ENCODE measurements at places on chromosomes 16 and 17. TPM values are rescaled to one million over a fixed set of nuclear protein-coding genes. Genes with fewer than 3 reads are reported as not detected.

GRCh38 chr17:58335061-58335731 is 6.6 kb upstream of the TSPOAP1 start:
- DNase-seq, result peak; percentile 34
- H3K36me3 ChIP-seq, result peaks cover 17% of the 10 kb centered on the region
- H3K4me1 ChIP-seq, result peaks cover 70% of the 10 kb centered on the region
- no peaks in the 10 kb centered on the region for H3K27me3 ChIP-seq
- peak overlapping the region; percentile 94 for H3K4me3 ChIP-seq
- H3K27ac ChIP-seq, result peak overlapping the region; percentile 99

Gene ZSCAN10
- 0.65 TPM for total RNA-seq

DNA sequence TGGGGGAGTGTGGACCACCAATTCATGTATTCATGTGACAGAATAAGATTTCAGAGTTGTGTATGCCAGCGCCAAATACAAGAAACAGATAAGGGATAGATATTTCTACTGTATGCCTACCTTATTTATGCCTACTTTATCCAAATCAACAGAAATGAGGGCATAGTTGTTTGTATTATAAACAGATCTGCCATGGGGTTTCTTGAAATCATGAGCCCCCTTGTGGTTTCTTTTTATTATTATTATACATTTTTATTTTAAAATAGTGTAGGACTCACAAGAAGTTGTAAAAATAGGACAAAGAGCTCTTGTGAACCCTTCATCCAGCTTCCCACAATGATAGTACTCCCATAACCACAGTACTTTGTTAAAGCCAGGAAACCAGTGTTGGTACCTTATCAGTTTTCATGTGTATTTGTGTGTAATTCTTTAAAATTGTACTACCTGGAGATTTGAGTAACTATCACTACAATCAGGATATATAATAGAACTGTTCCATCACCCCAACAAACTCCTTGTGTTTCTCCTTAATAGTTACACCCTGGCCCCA is 229.4 kb downstream of the CCDC182 start:
- H3K4me1 ChIP-seq, result no peaks in the 10 kb centered on the region
- no peak overlapping the region for H3K4me3 ChIP-seq
- no peaks in the 10 kb centered on the region for H3K36me3 ChIP-seq
- no peak overlapping the region for H3K27ac ChIP-seq
- DNase-seq, result no peak

DNA sequence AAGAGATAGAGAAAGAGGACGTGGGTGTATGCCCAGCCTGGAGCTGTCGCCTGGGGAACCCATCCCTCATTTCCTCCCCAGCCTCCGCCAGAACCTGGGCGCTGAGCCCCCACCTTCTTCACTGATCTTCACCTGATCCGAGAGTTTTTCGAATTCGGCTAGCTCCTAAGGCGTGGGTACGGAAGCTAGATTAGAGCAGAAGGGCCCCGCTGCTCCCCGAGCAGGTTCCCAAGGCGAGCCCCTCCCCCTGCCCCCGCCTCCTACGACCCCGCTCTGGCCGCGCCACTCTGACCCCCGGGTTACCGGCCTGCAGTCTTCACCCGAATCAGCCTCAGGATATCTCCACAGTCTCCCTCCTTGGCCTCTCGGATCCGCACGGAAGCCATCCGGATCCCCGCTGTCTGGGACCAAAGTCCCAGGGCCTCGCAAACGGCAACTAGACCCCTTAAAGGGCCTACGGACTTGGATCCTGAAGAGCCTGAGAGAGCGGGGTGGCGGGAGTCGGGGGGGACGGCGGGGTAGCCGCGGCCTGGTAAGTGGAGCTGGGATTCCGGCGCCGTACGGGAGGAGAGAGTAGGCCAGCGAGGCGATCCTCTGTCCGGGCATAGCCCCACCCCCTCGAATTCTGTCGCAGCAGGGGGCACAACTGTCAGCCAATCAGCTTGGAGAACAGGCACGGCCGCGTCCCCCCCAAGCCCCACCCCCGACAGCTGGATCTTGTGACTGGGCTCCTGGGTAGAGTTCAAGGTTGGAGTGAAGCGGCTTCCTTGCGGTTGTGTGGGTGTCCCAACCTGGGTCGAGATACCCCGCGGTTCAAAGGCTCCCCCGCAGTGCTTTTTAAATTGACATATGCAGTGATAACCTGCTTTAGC is at the start of gene SAT2:
SAT2 (minus strand) TSS at position 572 of the 872 bp plus-strand sequence; CDS start at position 386, 186 bp downstream.
- peaks cover 2% of the 10 kb centered on the region for H3K36me3 ChIP-seq
- peaks cover 17% of the 10 kb centered on the region for H3K4me1 ChIP-seq
- peak within 1 kb of the TSS; percentile 75 for H3K27ac ChIP-seq
- H3K27me3 ChIP-seq, result no peaks in the 10 kb centered on the region
- H3K4me3 ChIP-seq, result peak within 1 kb of the TSS; percentile 78

- no peaks in the 10 kb centered on the region for H3K36me3 ChIP-seq
- no peak overlapping the region for H3K27ac ChIP-seq
- no peaks in the 10 kb centered on the region for H3K4me1 ChIP-seq
- H3K4me3 ChIP-seq, result no peak overlapping the region
- no peak for DNase-seq
Observed at GRCh38 chr17:50332196-50332595, 13.7 kb upstream of the XYLT2 start.

DNA sequence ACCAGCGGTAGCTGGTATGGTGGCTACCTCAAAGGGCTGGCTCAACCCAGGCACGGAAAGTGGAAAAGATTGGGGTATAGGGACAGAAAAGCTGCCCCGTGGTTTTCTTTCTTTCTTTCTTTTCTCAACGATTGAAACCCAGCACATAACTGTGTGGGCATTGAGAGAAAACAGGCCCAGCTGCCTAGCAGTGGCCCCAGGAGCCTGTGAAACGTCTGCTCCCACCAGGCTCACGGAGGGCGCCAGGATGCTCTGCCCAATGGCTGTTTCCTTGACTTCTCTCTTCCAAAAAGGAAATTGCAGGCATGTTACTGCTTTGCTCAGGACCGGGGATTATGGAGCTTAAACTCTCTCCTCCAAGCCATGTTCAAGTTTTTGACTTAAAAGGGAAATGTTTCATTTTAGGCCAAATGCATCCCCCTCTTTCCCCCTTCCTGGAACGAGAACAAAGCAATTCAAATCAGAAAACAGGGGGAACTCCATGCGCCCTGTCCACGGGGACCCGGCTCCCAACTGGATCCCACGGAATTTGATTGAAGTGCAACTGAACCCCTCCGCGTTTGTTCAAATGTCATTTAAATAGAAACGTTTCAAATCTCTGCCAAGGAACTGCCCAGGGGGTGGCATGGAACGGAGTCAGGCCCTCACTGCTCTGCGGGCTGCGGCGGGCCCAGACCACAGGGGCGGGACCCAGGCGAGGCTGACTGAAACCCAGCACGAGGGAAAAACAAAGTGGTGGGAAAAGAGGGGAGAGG is 133.5 kb downstream of the RGS9 start:
- no peaks in the 10 kb centered on the region for H3K4me1 ChIP-seq
- peaks cover 3% of the 10 kb centered on the region for H3K27me3 ChIP-seq
- no peak overlapping the region for H3K27ac ChIP-seq

Gene MGAT5B
- total RNA-seq, result not detected

- H3K27ac ChIP-seq, result no peak overlapping the region
- H3K4me1 ChIP-seq, result no peaks in the 10 kb centered on the region
- no peak overlapping the region for H3K4me3 ChIP-seq
- no peaks in the 10 kb centered on the region for H3K27me3 ChIP-seq
- H3K36me3 ChIP-seq, result no peaks in the 10 kb centered on the region
- DNase-seq, result no peak
Observed at GRCh38 chr16:22633799-22634198, 123.1 kb downstream of the NPIPB5 start.

Gene TPSD1
- not detected for total RNA-seq

DNA sequence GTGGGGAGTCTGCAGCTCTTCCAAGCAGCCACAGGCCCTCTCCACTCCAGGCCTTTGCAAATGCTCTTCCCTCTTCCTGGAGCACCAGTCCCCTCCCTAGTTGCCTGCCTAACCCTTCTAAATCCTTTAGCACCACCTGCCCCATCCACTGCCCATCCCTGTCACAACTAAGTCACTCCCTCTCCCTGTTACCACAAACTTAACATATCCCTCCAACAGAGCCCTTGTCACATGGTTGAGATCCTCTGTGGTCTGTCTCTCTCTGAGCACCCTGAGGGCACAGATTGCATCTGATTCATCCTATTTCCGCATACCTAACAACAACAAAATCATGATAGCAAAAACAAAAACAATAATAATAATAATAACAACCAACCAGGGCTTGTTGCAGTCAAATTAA is 11.0 kb upstream of the BEAN1 start:
- no peak overlapping the region for H3K27ac ChIP-seq
- no peaks in the 10 kb centered on the region for H3K27me3 ChIP-seq
- no peak for DNase-seq
- no peaks in the 10 kb centered on the region for H3K4me1 ChIP-seq

Gene TUBG1
- 13.0 TPM for total RNA-seq

DNA sequence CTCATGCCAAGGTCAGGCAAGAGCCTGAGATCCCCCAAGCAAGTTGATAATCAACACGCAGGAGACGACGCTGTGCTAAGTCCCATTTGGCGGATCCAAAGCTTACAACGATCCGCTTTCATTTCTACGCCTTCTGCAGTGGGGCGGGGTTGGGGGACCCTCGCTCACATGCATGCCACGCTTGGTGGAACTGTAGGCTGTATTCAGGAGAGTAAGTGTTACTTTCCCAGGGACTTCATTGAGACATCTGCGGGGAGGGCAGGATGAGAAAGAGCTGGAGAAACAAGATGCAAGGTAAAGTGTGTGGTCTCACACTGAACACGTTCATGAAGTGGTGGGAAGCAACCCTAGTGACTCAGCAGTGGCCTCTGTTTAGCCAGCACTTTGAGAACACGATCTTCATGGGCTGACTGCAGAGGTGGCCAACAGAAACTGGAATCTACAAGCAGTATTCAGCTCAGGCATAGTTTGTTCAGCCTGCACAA is 100.5 kb downstream of the XYLT1 start:
- H3K27me3 ChIP-seq, result no peaks in the 10 kb centered on the region
- DNase-seq, result peak; percentile 52
- peak overlapping the region; percentile 92 for H3K27ac ChIP-seq
- no peaks in the 10 kb centered on the region for H3K36me3 ChIP-seq

Gene HSD17B2
- not detected for total RNA-seq

DNA sequence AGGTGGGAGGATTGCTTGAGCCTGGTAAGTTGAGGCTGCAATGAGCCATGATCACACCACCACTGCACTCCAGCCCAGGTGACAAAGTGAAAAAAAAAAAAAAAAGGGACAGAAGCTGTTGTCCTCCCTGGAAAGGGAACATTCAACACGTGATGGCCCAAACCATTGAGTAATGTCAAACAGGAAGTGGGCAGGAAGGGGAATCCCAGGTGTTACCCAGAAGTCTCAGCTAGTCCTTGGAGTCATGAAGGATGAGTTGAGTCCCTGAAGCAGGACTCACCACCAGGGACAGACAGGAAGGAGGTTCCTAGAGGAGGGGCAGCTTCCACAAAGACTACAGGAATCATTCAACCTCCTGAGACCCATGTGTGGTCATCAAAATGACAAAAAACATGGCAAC is 19.8 kb upstream of the CMIP start:
- H3K27ac ChIP-seq, result no peak overlapping the region
- H3K36me3 ChIP-seq, result no peaks in the 10 kb centered on the region
- H3K4me1 ChIP-seq, result peaks cover 19% of the 10 kb centered on the region
- H3K4me3 ChIP-seq, result no peak overlapping the region
- no peak for DNase-seq
- H3K27me3 ChIP-seq, result no peaks in the 10 kb centered on the region

DNA sequence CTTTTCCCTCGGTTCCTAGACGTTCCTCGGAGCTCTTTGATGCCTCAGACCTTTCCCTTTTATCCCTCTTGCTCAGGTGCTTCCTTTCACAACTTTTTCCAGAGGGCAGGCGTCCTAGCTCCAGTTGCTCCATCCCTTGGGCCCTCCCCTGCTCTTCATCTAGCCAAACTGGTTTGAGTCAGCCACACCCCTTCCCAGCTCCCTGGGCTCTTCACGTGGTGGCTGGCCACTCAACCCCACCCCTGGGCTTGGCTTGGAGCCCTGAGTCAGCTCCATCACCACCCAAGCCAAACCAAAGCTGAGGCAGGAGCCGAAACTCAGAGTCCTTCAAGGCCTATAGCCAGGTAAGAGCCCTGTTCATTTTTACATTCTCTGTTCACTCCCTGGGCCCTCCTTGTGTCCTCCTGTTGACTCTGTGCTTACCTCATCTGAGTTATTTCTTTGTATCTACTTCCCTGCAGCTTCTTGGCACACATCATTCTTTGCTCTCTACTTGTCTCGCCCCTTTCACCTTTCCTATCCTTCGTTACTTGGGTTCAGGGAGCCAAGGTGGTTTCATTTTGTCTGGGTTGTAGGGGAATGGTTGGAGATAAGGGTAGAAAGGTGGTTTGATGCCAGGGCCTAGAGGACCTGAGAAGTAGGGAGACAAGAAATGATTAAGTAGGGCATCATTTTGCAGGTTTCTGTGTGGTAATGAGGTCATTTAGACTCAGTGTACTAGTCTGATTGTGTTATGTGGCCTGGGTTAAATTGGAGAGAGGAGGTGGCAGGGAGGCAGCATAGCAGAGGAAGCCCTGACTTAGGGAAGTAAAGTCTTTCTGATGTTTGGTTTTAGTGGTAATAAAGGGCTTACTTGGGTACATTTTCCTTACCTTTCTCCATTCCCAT is 7.6 kb upstream of the PHKG2 start:
- H3K4me1 ChIP-seq, result no peaks in the 10 kb centered on the region
- peaks cover 50% of the 10 kb centered on the region for H3K36me3 ChIP-seq
- H3K27me3 ChIP-seq, result no peaks in the 10 kb centered on the region
- DNase-seq, result no peak
- H3K4me3 ChIP-seq, result no peak overlapping the region

GRCh38 chr16:65041667-65042066 is 80.2 kb downstream of the CDH11 start:
- H3K4me1 ChIP-seq, result no peaks in the 10 kb centered on the region
- no peaks in the 10 kb centered on the region for H3K27me3 ChIP-seq
- H3K27ac ChIP-seq, result no peak overlapping the region
- no peaks in the 10 kb centered on the region for H3K36me3 ChIP-seq
- DNase-seq, result no peak
- H3K4me3 ChIP-seq, result no peak overlapping the region

DNA sequence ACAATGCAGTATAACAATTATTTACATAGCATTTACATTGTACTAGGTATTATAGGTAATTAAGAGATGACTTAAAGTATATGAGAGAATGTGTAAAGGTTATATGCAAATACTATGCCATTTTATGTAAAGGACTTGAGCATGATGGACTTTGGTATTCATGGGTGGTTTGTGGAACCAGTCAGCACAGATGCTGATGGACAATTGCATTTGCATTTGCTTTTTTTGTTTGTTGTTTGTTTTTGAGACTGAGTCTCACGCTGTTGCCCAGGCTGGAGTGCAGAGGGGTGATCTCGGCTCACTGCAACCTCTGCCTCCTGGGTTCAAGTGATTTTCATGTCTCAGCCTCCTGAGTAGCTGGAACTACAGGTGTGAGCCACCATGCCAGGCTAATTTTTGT is 36.0 kb downstream of the BCAS3 start:
- no peak overlapping the region for H3K27ac ChIP-seq
- no peaks in the 10 kb centered on the region for H3K27me3 ChIP-seq
- H3K4me1 ChIP-seq, result no peaks in the 10 kb centered on the region
- no peak overlapping the region for H3K4me3 ChIP-seq

GRCh38 chr16:259226-259625 is 16.5 kb downstream of the RGS11 start:
- no peak for DNase-seq
- peaks cover 16% of the 10 kb centered on the region for H3K4me1 ChIP-seq
- no peak overlapping the region for H3K27ac ChIP-seq
- peaks cover 27% of the 10 kb centered on the region for H3K36me3 ChIP-seq

Gene TBC1D26
- total RNA-seq, result not detected

Gene RSAD1
- total RNA-seq, result 71.3 TPM

Gene G6PC1
- total RNA-seq, result not detected

Measured in natural killer cell (primary cell).